ENCODE measurements at places on chromosomes 5 and 9.

DNA sequence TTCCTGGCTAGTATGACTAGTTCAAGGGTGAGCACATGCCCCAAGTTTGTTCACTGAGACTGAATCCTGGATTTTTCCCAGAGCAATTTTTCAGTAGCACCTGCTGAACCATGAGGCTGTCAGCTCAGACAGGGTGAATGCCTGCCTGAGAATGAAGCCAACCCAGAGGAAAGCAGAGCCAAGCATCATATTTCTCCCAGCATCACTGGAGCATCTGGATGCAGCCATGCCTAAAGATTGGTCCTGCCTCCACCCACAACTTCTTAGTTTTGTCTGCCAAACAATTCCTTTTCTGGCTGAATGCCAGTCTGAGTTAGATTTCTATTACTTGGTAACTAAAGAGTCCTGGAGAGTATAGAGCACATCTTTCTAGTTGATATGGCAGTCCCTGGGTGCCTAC is 343.6 kb downstream of the CSNK1G3 start:
- DNase-seq = no peak

GRCh38 chr5:28369418-28369817 is 1331.0 kb upstream of the CDH9 start:
- no peak for DNase-seq

DNA sequence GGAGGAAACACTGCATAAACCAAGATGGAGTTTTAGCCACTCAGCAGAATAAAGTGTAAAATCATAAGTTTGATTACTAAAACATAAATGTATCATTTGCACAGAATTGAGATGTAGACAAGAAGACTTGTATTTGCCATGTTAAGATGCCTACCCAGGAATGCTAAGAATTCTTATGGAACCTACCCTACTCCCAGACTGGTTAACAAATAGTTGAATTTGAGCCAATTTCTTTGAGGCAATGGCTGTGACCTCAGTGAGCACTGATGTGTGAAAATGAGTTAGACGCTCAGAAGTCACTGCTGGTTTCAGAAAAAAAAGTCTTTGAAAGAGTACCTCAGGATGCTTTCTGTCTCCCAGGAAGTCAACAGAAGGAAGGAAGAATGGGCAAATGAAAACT is 95.6 kb downstream of the ESM1 start:
- DNase-seq = peak; percentile 63

DNA sequence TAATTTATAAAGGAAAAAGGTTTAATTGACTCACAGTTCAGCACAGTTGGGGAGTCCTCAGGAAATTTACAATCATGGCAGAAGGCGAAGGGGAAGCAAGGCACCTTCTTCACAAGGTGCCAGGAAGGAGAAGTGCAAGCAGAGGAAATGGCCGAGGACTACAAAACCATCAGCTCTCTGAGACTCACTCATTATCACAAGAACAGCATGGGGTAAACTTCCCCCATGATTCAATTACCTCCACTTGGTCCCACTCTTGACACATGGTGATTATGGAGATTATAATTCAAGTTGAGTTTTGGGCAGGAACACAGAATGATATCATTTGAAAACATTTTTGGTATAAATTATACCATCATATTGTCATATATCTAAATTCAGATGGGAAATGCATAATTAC is 934.7 kb downstream of the CDH12 start:
- no peak for DNase-seq

- DNase-seq = peak; percentile 56
These were observed 36.2 kb downstream of the VAV2 start for GRCh38 chr9:133955821-133956411.

- no peak for DNase-seq
These were observed 150.2 kb downstream of the MACROH2A1 start for GRCh38 chr5:135248801-135249231.

DNA sequence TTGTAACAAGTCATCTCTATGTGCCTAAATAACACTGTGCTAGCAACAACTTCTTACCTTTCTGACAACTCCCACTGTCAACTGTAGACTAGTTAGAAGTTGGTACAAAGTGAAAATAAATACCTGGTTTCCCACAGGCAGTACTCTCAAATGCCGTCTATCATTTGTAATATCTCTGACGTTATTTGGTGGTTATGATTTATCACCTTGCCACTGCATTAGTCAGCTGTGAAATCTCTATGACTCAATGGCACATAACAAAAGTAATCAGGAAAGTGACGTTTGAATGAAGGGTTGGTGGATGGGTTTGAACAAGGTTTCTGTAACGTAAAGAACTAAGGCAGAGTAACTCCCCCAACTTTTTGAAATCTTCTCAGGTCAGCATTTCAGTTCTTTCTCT is 592.3 kb downstream of the MAT2B start:
- peak; percentile 58 for DNase-seq

GRCh38 chr9:137149942-137150616 is 11.1 kb downstream of the GRIN1 start:
- DNase-seq = no peak

- no peak for DNase-seq
These were observed 475.7 kb downstream of the ENC1 start for GRCh38 chr5:74164725-74165235.

- no peak for DNase-seq
These were observed 24.9 kb downstream of the FRMPD1 start for GRCh38 chr9:37675661-37676060.

- DNase-seq = no peak
These were observed 425.1 kb downstream of the BNC2 start for GRCh38 chr9:16445141-16445920.

Measured in endothelial cell of umbilical vein (primary cell).